ENCODE measurements at places on chromosomes 16 and 17. TPM values are rescaled to one million over a fixed set of nuclear protein-coding genes. Genes with fewer than 3 reads are reported as not detected.

Gene CCL7
- total RNA-seq, result not detected

Gene HAGHL
- 83.2 TPM for total RNA-seq

Gene TBC1D3H
- total RNA-seq, result not detected

Gene IRF8
- total RNA-seq, result 0.65 TPM

Gene ZNF423
- total RNA-seq, result not detected

GRCh38 chr17:4162321-4162720 lies 19.3 kb downstream of the CYB5D2 start:
- H3K27me3 ChIP-seq, result no peaks in the 10 kb centered on the region
- H3K27ac ChIP-seq, result no peak overlapping the region
- no peak for DNase-seq
- peaks cover 26% of the 10 kb centered on the region for H3K4me1 ChIP-seq

DNA sequence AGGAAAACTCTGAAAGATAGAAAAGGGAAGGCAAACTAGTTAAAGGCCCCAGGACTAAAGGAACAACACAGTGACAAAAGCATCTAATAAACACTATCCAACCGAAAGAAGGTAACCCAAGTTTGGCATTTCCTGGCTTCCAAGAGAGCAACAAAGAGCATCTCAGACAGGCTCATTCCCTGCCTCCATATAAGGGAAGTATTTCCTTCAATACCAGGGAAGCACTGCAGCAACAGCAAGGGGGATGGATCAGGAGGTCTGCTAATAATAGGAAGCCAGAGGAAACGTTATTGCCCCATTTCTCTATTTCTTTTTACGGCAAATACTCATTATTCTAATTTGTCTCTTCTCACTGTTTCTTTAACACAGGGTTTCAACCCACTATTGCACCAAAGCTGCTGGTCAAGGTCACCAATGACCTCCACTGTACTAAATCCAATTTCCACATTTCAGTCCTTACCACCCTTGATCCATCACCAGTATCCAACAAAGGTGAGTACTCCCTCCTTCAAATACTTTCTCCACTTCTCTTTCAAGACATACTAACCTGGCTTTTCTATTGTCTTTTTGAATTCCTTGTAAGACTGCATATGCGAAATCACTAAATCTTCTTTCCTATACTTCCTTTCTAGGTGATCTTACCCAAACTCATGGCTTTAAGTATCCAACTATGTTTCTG lies 86.1 kb downstream of the KANSL1 start:
- H3K27ac ChIP-seq, result no peak overlapping the region
- H3K4me3 ChIP-seq, result no peak overlapping the region
- H3K4me1 ChIP-seq, result peaks cover 37% of the 10 kb centered on the region
- H3K36me3 ChIP-seq, result peaks cover 3% of the 10 kb centered on the region
- H3K27me3 ChIP-seq, result no peaks in the 10 kb centered on the region
- DNase-seq, result no peak

- no peak for DNase-seq
- H3K27me3 ChIP-seq, result peaks cover 34% of the 10 kb centered on the region
- no peaks in the 10 kb centered on the region for H3K36me3 ChIP-seq
- no peak overlapping the region for H3K4me3 ChIP-seq
- H3K4me1 ChIP-seq, result no peaks in the 10 kb centered on the region
- no peak overlapping the region for H3K27ac ChIP-seq
These were observed 5.7 kb downstream of the WSCD1 start for GRCh38 chr17:6075845-6076244.

DNA sequence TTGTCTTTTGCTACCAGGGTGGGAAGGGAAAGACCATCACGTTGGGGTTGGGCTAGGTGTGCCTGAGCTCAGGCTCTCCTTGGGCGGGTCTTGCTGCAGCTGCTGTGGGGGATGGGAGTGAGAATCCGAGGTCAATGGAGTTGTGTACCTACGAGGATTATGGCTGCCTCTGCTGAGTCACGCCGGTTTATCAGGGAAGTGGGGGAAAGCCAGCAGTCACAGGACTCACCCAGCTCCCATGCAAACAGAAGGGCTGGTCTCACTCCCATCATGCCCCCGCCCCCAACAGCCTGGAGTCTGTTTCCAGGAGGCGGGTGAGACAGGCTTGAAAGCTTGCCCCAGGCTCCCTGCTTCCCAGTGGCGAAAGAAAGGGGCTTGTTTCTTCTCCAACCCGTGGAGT lies 1259.0 kb upstream of the GOT2 start:
- H3K4me3 ChIP-seq, result no peak overlapping the region
- H3K4me1 ChIP-seq, result no peaks in the 10 kb centered on the region

- DNase-seq, result peak; percentile 67
- H3K27ac ChIP-seq, result no peak overlapping the region
- peaks cover 82% of the 10 kb centered on the region for H3K36me3 ChIP-seq
- H3K27me3 ChIP-seq, result no peaks in the 10 kb centered on the region
- H3K4me1 ChIP-seq, result peaks cover 9% of the 10 kb centered on the region
These were observed 13.0 kb upstream of the NFATC3 start for GRCh38 chr16:68072038-68072695.

- H3K4me1 ChIP-seq, result peaks cover 22% of the 10 kb centered on the region
- no peak overlapping the region for H3K4me3 ChIP-seq
- H3K36me3 ChIP-seq, result peaks cover 99% of the 10 kb centered on the region
- H3K27me3 ChIP-seq, result no peaks in the 10 kb centered on the region
These were observed 26.8 kb downstream of the GINS2 start for GRCh38 chr16:85661740-85662481.

- no peaks in the 10 kb centered on the region for H3K4me1 ChIP-seq
- no peaks in the 10 kb centered on the region for H3K36me3 ChIP-seq
- no peak overlapping the region for H3K27ac ChIP-seq
- H3K4me3 ChIP-seq, result no peak overlapping the region
- no peaks in the 10 kb centered on the region for H3K27me3 ChIP-seq
- no peak for DNase-seq
These were observed 140.9 kb downstream of the SHISA9 start for GRCh38 chr16:13042291-13042685.

DNA sequence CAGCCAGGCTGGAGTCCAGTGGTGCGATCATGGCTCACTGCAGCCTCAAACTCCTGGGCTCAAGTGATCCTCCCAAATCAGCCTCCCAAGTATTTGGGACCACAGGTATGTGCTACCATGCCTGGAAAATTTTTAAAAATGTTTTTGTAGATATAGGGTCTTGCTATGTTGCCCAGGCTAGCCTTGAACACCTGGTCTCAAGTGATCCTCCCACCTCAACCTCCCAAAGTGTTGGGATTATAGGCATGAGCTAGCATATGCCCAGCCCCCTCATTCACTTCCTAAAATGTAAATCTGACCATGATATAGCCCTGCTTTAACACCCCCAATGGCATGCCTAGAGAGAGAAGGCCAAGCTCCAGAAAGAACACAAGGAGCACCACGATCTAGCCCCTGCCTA lies 98.6 kb downstream of the NDE1 start:
- no peak overlapping the region for H3K4me3 ChIP-seq
- H3K36me3 ChIP-seq, result no peaks in the 10 kb centered on the region
- peaks cover 48% of the 10 kb centered on the region for H3K27me3 ChIP-seq
- no peak for DNase-seq
- no peaks in the 10 kb centered on the region for H3K4me1 ChIP-seq
- no peak overlapping the region for H3K27ac ChIP-seq

DNA sequence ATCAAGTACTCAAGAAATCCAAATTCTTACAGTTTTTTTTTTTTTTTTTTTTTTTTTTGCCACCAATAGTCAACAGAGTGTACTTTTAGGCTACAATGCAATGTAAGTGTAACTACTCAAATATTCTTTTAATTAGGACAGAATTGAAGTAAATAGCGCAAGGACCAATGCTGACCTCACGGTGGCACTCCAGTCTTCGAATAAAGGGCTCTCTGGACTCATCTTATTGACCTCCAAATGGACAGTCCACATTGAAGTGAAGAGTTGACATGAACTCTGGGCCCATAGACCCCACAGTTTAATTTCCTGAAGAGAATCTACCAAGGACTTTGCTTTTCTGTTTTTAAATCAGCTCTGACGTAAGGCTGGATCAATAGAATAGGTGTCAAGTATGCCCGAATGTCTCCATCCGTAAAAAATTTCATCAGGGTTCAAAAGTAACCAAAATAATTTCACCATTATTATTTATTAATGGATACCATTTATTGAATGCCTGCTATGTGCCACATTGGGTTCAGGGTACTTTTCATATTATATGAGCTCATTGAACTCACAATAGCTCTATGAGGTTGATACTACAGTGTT lies 7.3 kb upstream of the DDX52 start:
- no peak for DNase-seq
- peaks cover 9% of the 10 kb centered on the region for H3K27me3 ChIP-seq
- no peak overlapping the region for H3K27ac ChIP-seq
